AG04450 (cell line): ENCODE measurements at places on chromosomes 7 and 10. TPM values are rescaled to one million over a fixed set of nuclear protein-coding genes. Genes with fewer than 3 reads are reported as not detected.

Gene SKIDA1
- 0.62 and 0.63 TPM in 2 replicates for polyA plus RNA-seq

Gene CLIP2
- polyA plus RNA-seq: 7.2 and 11.9 TPM in 2 replicates

Gene LHPP
- polyA plus RNA-seq: 7.1 and 9.6 TPM in 2 replicates

Gene EPO
- polyA plus RNA-seq: not detected in 2 replicates

Gene TNS3
- 121 and 131 TPM in 2 replicates for polyA plus RNA-seq

Gene ZWINT
- 14.0 and 15.0 TPM in 2 replicates for polyA plus RNA-seq

Gene PVRIG
- 0.42 TPM in 1 of 2 replicates, not detected in the other for polyA plus RNA-seq

Gene SH2D4B
- polyA plus RNA-seq: not detected in 2 replicates

Gene CALHM3
- not detected in 2 replicates for polyA plus RNA-seq

Gene CNTNAP2
- polyA plus RNA-seq: not detected in 2 replicates

Gene THSD7A
- 0.06 TPM in 2 replicates for polyA plus RNA-seq

Gene ASB4
- 0.06 TPM in 1 of 2 replicates, not detected in the other for polyA plus RNA-seq

Gene EVX1
- not detected in 2 replicates for polyA plus RNA-seq

Gene PAPSS2
- polyA plus RNA-seq: 44.0 and 51.4 TPM in 2 replicates

Gene HYCC1
- 59.4 and 80.3 TPM in 2 replicates for polyA plus RNA-seq

Gene PHF14
- 16.7 and 26.2 TPM in 2 replicates for polyA plus RNA-seq

Gene RAB11FIP2
- polyA plus RNA-seq: 8.4 and 10.4 TPM in 2 replicates

Gene RNF148
- not detected in 2 replicates for polyA plus RNA-seq

Gene ZCCHC24
- polyA plus RNA-seq: 37.4 and 46.0 TPM in 2 replicates

Gene DYNC1I1
- polyA plus RNA-seq: 0.02 and 0.06 TPM in 2 replicates

Gene NCF1
- not detected in 2 replicates for polyA plus RNA-seq

Gene PRRT4
- not detected in 2 replicates for polyA plus RNA-seq

Gene NUDT13
- polyA plus RNA-seq: 1.4 TPM in 2 replicates

Gene LIPM
- not detected in 2 replicates for polyA plus RNA-seq

Gene ERVW-1
- polyA plus RNA-seq: not detected in 2 replicates

Gene CYP3A4
- polyA plus RNA-seq: not detected in 2 replicates

Gene CNPY1
- not detected in 2 replicates for polyA plus RNA-seq

Gene NME8
- polyA plus RNA-seq: not detected in 2 replicates

Gene SPDYE2
- not detected in 2 replicates for polyA plus RNA-seq

Gene TMEM178B
- 0.01 TPM in 2 replicates for polyA plus RNA-seq

Gene OR6V1
- not detected in 2 replicates for polyA plus RNA-seq

Gene SUN3
- polyA plus RNA-seq: not detected in 2 replicates

Gene TMEM229A
- not detected in 2 replicates for polyA plus RNA-seq

Gene MYO3A
- not detected in 2 replicates for polyA plus RNA-seq

Gene NEURL1
- polyA plus RNA-seq: 0.67 and 0.82 TPM in 2 replicates

Gene SHTN1
- polyA plus RNA-seq: 6.7 and 9.9 TPM in 2 replicates

Gene PAX4
- polyA plus RNA-seq: not detected in 2 replicates

Gene BEND7
- 2.1 TPM in 2 replicates for polyA plus RNA-seq

Gene TACC2
- polyA plus RNA-seq: 16.8 and 19.4 TPM in 2 replicates

Gene NKX1-2
- polyA plus RNA-seq: not detected in 2 replicates

Gene ADCYAP1R1
- polyA plus RNA-seq: not detected in 2 replicates

Gene POM121
- 3.5 and 4.9 TPM in 2 replicates for polyA plus RNA-seq

Gene ABCC2
- 0.29 and 1.2 TPM in 2 replicates for polyA plus RNA-seq

Gene SLC13A4
- 0.09 and 0.32 TPM in 2 replicates for polyA plus RNA-seq

Gene AGAP5
- polyA plus RNA-seq: 2.9 and 3.3 TPM in 2 replicates

Gene TRPV5
- polyA plus RNA-seq: not detected in 2 replicates

Gene SPDYE2B
- not detected in 2 replicates for polyA plus RNA-seq

Gene PNLIPRP2
- polyA plus RNA-seq: not detected in 2 replicates

Gene FRG2B
- polyA plus RNA-seq: not detected in 2 replicates

Gene VPS50
- polyA plus RNA-seq: 15.2 and 21.8 TPM in 2 replicates

Gene LRRN3
- 8.3 and 12.0 TPM in 2 replicates for polyA plus RNA-seq
